ENCODE measurements at places on chromosomes 3 and 15. TPM values are rescaled to one million over a fixed set of nuclear protein-coding genes. Genes with fewer than 3 reads are reported as not detected.

DNA sequence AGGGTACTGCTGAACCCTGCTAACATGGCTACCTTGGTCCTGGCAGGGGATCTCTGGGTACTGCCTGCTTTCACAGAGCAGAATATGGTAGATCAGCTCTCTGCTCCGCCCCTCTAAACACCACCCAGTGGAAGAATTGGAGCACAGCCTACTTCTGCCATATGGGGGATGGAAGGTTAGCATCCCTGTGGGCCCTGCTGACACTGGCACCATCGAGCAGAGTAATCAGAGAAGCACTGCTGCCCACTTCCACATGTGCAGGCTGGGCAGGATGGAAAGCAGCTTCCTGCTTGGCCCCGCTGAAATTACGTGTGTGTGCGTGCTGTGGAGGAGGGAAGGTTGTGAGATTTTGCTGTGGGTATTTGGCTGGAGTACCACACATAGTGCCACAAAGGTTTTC, 24.8 kb downstream of the CCR1 start:
- H3K36me3 ChIP-seq, result no peaks in the 10 kb centered on the region
- no peaks in the 10 kb centered on the region for H3K4me1 ChIP-seq
- H3K27ac ChIP-seq, result no peak overlapping the region
- H3K27me3 ChIP-seq, result no peaks in the 10 kb centered on the region
- no peak for DNase-seq

DNA sequence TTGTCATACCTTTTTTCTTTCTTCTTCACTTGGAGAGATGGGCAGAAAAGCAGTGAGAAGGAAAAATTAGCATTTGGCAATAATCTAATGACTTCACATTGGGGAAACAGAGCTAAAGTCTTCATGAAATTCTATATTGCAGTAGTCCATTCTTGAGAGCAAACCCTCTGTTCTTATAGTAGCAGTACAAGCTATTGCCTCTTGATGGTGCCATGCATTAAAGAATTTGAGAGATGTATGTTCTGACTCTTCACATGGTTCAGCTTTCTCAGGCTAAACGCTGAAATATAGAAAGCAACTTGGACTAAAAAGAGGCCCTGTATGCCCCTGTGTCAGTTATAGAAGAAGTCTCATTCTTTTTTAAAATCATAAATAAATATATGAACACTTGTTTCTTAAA, 36.0 kb downstream of the PHLDB2 start:
- H3K27me3 ChIP-seq, result no peaks in the 10 kb centered on the region
- DNase-seq, result no peak
- H3K4me3 ChIP-seq, result no peak overlapping the region
- no peaks in the 10 kb centered on the region for H3K4me1 ChIP-seq

The NFKBIZ gene
- total RNA-seq, result 14.7 TPM

DNA sequence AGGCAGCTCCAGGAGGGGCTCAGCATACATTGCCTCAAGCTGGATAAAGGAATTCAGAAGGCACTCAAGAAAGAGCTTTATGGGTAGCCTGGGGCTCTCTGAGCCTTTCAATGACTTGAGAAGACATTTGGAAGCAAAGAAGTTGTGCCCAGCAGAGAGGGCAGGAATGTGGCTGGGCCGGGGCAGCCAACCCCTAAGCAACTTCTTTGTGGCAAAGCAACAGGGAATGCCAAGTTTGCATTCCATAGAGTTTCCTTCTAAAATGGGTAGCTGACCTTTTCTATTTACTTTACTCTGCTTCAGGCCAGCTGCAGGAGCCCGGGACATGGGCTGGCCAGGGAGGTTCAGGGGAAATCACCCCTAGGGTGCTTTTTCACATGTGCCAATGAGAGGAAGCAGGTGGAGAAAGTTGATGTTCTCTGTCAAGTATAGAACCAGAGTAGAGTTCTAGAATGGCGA, 45.6 kb downstream of the CCDC12 start:
- H3K4me1 ChIP-seq, result peaks cover 60% of the 10 kb centered on the region
- H3K27me3 ChIP-seq, result no peaks in the 10 kb centered on the region
- no peak for DNase-seq
- H3K4me3 ChIP-seq, result no peak overlapping the region
- no peaks in the 10 kb centered on the region for H3K36me3 ChIP-seq

DNA sequence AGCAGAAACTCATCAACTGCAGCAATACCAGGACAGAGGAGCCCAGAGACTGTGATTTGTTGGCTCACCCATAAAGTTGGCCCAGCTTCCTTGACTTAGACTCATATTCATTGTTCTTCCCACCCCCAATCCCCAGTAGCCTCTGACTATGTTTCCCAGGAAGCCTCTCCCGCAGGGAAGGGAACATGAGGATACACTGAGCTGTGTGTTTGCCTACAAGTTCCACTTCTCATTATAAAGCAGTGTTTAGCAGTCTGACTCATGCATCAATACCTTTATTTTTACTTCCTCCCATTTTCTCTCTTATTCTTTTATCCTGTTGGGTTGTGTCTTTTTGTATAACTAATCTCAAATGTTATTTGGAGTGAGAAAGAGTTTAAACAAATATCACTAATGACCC, 111.6 kb upstream of the PHLDB2 start:
- no peaks in the 10 kb centered on the region for H3K36me3 ChIP-seq
- no peak overlapping the region for H3K27ac ChIP-seq
- DNase-seq, result no peak

- H3K27ac ChIP-seq, result no peak overlapping the region
- H3K4me1 ChIP-seq, result peaks cover 8% of the 10 kb centered on the region
These were observed 456.3 kb downstream of the FOXP1 start for GRCh38 chr3:71127052-71127831.

DNA sequence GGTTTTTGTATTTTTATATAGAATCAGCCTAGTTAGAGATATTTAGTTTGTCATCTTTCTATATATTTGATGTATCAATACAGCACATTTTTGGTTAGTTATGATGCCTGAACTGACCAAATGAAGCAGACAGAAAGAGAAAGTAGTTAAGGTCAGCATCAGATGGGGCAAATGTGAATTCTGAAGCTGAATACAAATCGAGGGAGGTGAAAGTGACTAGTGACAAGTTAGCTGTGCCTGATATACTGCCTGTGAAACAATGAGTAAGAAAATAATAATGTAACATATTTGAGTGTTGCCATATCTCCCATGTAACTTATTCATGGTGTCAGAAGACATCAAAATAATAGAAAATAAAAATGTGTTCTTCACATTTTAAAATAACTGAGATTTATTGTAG, 680.3 kb upstream of the SEMA6D start:
- no peaks in the 10 kb centered on the region for H3K36me3 ChIP-seq
- no peak overlapping the region for H3K27ac ChIP-seq
- H3K4me1 ChIP-seq, result no peaks in the 10 kb centered on the region
- no peak overlapping the region for H3K4me3 ChIP-seq
- H3K27me3 ChIP-seq, result no peaks in the 10 kb centered on the region

DNA sequence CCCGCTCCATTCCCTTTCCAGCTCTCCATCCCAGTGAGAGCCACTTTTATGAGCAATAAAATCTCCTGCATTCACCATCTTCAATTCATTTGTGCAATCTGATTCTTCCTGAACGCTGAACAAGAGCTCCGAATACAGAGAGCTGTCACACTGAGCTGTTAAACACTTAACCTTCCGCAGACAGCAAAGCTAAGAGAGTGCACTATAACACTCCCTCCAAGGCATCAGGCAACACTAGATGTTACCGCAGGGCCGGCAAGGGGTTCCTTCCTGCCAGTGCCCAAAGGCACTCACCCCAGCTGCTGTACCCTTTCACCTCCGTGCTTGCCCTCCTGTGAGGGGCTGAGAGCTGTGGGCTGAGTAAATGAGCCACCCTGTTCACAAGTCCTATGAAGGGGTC, 85.6 kb downstream of the BCHE start:
- no peaks in the 10 kb centered on the region for H3K27me3 ChIP-seq
- no peak overlapping the region for H3K4me3 ChIP-seq
- DNase-seq, result no peak
- no peaks in the 10 kb centered on the region for H3K4me1 ChIP-seq
- H3K27ac ChIP-seq, result no peak overlapping the region

The TLR9 gene
- total RNA-seq, result 0.08 TPM

The SEMA3B gene
- 12.9 TPM for total RNA-seq

GRCh38 chr3:132654721-132655120, 4.9 kb downstream of the ACAD11 start:
- no peak for DNase-seq
- peaks cover 11% of the 10 kb centered on the region for H3K4me1 ChIP-seq
- no peak overlapping the region for H3K27ac ChIP-seq
- H3K4me3 ChIP-seq, result no peak overlapping the region
- no peaks in the 10 kb centered on the region for H3K36me3 ChIP-seq

- no peak overlapping the region for H3K27ac ChIP-seq
- no peaks in the 10 kb centered on the region for H3K36me3 ChIP-seq
- H3K27me3 ChIP-seq, result no peaks in the 10 kb centered on the region
- no peak overlapping the region for H3K4me3 ChIP-seq
- peak; percentile 2 for DNase-seq
These were observed 17.1 kb downstream of the ISG20 start for GRCh38 chr15:88655800-88656488.

DNA sequence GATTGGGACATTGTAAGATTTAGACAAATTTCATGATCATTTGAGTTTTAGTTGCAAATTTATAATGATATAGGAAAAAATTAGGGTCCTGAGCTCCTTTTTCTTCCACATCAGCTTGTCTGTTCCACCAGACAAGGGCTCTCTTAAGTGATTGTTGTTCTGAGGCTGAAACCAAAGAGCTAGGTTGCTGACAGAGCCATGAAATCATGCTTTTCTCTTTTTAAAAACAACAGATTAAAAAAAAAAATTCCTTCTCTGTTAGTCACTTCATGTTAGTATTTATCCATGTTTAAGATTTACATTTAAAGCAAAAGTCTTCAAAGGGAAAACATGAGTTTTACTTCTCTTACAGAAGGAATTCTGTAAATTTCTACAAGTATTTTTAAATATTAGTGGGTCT, 56.8 kb downstream of the ATP2C1 start:
- no peaks in the 10 kb centered on the region for H3K4me1 ChIP-seq
- H3K4me3 ChIP-seq, result no peak overlapping the region
- no peak overlapping the region for H3K27ac ChIP-seq
- H3K27me3 ChIP-seq, result no peaks in the 10 kb centered on the region
- DNase-seq, result no peak

- no peaks in the 10 kb centered on the region for H3K27me3 ChIP-seq
- no peaks in the 10 kb centered on the region for H3K4me1 ChIP-seq
These were observed 89.9 kb upstream of the P3H2 start for GRCh38 chr3:190210608-190211007.

The LTF gene
- total RNA-seq, result 0.31 TPM

DNA sequence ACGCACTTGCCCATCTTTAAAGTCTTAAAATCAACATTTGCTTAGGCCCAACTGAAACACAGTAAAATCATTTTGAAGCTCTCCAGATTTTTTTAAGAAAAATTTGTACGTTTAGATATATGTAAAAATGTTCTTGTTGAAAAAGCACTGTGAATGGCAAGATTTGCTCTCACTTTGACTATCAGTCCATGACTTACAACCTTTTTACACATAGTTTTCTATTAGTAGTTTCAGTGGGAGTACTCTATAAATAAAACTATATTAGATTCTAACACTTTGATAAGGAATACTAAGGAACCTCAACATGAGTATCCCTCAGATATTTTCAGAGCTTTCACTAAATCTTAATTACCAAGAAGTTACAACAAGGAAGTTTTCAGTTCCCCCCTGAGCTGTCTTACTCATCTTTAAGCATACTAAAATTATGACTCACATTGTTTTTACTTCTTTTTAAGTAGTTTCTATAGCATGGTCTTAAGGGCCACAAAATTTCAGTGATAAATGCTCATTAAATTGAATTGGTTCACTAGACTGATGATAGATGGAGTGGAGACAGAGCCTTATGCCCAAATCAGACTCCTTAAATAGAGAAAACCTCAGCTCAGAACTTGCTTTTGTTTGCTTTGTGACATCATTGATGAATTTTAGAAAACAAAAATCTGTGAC, 31.6 kb upstream of the RAP2B start:
- no peaks in the 10 kb centered on the region for H3K4me1 ChIP-seq
- no peaks in the 10 kb centered on the region for H3K36me3 ChIP-seq
- DNase-seq, result no peak
- no peaks in the 10 kb centered on the region for H3K27me3 ChIP-seq

GRCh38 chr15:71899674-71900073, 89.3 kb downstream of the NR2E3 start:
- no peaks in the 10 kb centered on the region for H3K4me1 ChIP-seq
- peaks cover 4% of the 10 kb centered on the region for H3K36me3 ChIP-seq
- no peak overlapping the region for H3K27ac ChIP-seq
- no peak for DNase-seq
- no peak overlapping the region for H3K4me3 ChIP-seq
- no peaks in the 10 kb centered on the region for H3K27me3 ChIP-seq

All from testis (tissue), 5 donors.